ENCODE measurements at places on chromosomes 16 and 17. TPM values are rescaled to one million over a fixed set of nuclear protein-coding genes. Genes with fewer than 3 reads are reported as not detected.

Gene RGS9
- 2.4 TPM for polyA plus RNA-seq

Gene PRAC2
- not detected for polyA plus RNA-seq

Gene HLF
- polyA plus RNA-seq: 5.4 TPM

Gene TMIGD1
- not detected for polyA plus RNA-seq

Gene APOH
- polyA plus RNA-seq: not detected

Gene TEKT1
- polyA plus RNA-seq: not detected

Gene SSTR5
- polyA plus RNA-seq: not detected

DNA sequence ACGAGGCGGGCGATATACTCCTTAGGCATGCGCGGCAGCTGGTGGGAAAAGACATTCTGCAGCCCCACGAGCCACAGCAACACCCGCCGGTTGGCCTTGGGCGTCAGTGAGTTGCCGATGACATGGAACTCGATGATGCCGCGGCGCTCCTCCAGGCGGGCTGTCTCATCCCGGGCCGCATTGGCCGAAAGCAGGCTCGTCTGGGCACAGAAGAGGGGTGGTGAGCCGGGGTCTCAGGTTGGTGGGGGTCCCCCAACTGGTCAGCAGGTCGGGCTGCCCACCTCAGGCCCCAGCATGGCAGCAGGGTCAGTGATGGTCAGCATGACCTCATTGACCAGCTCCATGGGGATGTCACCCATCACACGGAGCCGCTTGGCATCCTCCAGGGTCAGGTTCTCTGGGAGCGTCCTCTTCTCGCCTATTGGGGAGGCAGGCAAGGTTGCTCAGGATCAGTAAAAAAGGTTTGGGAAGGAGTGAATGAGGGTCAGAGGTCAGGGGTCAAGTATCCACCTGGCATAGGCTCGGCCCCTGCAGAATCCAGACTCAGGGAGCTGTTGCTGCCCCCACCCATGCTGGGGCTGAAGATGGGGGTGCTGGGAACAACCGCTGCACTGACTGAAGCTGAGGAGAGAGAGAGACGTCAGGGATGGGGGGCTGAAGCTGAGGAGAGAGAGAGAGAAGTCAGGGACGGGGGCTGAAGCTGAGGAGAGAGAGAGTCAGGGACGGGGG lies 3.6 kb downstream of the KAT2A start:
- DNase-seq: no peak

GRCh38 chr16:3854750-3855541 lies 25.6 kb downstream of the CREBBP start:
- no peak for DNase-seq

DNA sequence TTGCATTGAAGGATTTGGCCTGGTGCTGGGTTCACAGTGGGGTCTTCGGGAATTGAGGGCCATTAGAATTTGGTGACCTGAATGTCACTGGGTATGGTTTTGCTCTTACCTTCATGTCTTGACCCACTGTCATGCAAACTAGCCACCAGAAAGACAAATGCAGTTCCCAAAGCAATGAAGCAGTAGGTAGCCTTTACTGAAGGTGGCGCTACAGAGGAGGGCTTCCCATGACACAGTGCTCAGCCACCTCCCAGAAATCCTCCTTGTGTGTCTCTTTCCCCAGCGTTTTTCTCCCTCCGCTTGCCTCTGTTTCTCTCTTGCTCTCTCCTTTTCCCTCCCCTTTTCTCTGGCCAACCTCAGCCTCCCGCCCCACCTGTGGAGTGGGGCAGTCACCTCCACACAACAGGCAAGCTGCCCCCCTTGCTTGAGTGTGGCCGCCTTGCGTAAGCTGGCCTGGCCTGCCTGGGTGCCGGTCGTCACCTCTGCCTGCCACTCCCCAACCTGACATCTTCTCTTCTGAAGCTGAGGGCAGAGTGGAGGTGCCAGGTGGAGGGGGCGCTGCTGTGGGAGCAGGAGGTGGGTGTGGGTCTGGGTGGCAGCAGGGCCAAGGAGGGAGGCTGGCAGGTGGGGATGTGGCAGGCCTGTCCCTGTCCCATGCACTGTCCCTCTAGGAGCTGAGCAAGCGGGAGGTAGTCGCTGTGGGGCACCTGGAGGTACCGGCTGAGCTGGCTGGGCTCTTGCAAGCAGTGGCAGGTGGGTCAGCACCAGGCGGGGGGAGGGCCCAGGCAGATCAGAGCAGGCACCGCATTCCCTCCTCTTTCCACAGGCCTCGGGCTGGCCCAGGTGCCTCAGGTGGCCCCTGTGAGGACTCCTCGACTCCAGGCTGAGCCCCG lies 34.7 kb downstream of the MYO15A start:
- DNase-seq: no peak

DNA sequence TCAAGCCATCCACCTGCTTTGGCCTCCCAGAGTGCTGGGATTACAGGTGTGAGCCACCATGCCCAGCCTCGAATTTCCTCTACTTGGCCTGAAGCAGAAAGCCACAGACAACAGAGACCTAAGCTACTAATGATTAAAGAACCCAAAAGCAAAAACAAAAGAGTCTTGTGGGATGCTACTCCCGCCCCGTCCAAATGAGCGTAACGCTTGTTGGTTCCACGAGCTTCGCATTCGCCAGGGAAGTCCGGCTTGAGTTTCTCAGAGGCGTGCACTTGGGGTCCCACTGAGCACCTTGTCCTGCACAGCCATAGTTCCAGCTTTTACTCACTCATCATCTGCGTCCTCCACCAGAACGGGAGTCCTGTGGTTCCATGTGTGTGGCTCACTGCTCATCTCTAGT lies 16.0 kb downstream of the CEP295NL start:
- no peak for DNase-seq
